ENCODE measurements at places on chromosomes 1 and 21.

DNA sequence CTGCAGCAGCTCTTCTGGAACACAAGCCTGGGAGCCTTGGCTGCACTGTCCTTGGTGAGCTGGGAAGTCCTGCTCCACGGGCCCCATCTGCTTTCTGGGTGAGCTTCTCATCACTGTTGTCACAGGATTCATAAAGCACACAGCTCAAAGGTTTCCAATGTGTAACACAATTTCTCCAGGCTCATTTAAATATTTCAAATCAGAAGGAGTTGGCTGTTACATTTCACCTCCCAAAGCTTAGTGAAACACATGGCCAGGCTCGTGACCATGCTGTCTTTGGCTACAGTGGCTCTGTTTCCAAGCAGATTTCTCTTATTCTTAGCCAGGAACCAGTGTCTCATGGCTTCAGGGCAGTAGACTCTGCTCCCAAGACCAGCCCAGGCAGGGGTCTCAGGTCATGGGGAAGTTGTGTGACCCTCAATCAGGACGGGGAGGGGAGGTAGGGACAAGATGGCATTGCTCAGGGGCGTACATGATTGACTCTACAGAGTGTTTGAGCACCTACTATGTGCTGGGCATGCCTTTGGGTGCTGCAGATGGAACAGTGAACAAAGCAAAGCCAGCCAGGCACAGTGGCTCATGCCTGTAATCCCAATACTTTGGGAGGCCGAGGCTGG, 353.0 kb downstream of the NPHP4 start:
- DNase-seq = no peak

DNA sequence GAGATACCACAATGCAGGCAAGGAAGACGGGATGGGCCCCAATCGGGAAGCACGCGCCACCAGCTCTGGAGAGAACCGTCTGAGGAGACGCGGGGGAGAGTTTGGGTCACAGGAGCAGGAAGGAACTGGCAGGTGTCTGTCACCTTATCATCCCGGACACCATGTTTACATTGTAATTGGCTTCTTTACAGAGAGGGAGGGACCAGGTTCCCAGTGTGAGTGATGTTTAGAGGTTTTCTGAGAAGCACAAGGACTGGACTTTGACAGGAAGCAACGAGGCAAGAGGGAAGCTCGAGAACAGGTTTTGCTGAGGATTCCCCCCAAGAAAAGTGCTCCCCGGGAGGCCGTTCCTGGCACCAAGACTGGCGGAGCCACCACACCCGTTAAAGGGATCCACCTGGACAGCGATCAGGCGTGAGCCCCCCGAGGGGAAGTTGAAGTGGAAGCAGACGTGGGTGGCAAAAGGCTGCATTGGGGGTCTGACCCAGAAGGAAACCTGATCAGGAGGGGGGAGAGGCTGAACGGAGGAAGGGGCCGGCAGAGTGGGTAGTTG, 957 bp downstream of the EPS15 start:
- peak; percentile 68 for DNase-seq

GRCh38 chr1:1213345-1214265, at the start of gene TNFRSF4:
Gene TNFRSF4, minus strand, starts transcription at chr1:1214153. Its CDS starts 26 bp downstream, at chr1:1214127.
- no peak for DNase-seq

- no peak for DNase-seq
Measured at GRCh38 chr1:48031676-48032075, 34.5 kb upstream of the TRABD2B start.

DNA sequence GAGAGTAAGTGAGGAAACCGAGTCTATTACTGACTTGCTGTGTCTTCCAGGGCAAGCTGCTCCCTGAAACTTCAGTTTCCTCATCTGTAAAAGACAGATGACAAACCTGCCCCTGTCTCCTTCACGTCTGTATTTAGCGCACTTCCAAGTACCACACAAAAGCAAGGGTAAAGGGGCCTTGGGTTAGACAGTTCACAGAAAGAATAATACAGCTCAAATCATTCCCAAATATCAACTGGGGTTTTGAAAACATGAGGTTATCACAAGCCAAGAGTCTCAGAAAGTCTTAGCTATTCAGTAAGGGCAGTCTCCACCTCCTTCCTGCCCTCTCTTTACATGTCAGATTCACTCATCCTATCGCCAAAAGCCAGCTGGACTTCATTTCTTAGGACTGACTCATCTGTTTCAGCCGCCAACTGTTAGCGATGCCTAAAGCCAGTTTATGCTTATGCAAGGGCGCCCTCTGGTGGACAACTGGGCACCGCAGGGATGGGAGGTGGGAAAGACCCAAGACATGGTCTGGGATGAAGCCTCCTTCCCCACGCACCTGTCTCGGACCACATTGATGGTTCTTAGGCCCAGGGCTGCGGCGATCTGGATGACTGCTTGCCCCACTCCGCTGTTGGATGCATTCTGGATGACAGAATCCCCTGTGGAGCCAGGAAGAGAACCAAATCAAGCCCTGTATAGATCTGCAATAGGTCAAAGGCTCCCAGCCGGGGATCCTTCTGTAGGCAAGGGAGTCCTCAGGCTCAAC, 21.1 kb upstream of the SRSF4 start:
- DNase-seq = peak; percentile 99

DNA sequence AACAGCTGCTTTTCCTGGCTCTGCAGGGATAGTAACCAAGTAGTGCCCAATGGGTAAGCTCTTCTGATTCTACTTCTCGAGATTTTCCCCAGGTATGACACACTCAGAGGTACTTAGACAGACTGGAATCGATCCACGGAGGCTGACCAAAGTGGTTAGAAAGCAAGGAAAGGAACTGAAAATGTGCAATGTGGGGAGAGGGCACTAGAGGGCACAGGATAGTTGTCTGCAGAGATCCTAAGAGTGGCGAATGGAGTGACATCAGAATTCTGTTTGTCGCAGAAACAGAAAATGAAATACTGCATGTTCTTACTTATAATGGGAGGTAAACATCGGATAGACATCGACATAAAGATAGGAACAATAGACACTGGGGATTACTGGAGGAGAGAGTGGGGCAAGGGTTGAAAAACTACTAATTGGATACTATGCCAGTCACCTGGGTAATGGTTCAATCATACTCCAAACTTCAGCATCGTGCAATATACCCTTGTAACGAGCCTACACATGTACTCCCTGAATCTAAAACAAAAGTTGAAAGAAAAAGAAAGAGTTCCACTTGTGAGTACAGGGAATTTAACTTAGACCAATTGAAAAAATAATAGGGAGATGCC, 23.3 kb downstream of the CYP2J2 start:
- peak; percentile 55 for DNase-seq

DNA sequence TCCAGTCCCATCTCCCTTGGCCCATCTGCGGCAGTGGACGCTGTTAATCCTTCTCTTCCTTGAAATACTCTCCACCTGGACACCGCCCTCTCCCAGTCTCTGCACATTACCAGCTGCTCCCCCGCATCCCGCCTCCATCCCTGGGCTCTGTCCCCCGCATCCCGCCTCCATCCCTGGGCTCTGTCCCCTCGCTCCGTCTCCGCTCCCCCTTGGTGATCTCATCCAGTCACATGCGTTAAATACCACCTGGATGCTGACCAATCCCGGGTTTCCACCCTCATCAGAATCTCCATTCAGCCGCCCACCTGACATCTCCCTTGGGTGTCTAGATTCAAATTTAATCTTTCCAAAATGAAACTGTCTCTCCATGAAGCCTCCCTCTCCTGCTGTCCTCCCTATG, 106.1 kb downstream of the PRDM2 start:
- no peak for DNase-seq

DNA sequence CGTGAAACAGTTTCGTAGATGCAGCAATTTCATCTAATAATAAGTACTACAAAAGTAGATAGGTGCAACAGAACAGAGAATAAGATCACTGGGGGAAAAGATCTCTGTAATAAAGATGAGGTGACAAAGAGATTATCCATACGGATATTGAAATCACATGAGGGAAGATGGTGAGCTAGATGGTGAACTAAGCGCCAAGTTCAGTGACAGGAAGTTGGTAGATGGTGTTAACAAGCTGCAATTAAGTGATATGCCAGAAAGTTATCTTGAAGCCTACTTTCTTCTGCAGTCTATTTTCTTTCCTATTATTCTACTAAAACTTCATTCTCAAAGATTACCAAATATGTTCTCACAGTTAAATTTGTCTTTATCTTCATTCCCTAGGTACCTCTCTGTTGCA, 7.1 kb downstream of the LRIF1 start:
- no peak for DNase-seq

DNA sequence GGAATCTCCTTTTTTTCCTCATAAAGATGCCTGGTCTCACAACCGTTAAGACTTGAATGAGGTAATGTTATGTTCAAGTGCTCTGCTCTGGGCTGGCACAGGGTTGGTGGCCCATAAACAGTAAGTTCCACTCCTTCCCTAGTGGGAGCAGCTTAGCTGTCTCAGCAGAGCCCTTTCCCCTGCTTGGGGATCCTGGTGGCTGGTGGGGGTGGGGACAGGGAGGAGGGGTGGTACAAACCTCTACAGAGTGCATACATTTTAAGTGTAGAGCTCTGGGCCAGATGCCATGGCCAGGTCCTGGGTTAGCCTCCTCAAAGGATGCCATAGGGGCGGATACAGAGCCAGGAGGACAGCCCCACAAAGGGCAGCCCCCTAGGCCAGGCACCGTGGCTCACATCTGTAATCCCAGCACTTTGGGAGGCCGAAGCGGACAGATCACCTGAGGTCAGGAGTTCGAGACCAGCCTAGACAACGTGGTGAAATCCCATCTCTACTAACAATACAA, 20.7 kb upstream of the PADI1 start:
- no peak for DNase-seq

DNA sequence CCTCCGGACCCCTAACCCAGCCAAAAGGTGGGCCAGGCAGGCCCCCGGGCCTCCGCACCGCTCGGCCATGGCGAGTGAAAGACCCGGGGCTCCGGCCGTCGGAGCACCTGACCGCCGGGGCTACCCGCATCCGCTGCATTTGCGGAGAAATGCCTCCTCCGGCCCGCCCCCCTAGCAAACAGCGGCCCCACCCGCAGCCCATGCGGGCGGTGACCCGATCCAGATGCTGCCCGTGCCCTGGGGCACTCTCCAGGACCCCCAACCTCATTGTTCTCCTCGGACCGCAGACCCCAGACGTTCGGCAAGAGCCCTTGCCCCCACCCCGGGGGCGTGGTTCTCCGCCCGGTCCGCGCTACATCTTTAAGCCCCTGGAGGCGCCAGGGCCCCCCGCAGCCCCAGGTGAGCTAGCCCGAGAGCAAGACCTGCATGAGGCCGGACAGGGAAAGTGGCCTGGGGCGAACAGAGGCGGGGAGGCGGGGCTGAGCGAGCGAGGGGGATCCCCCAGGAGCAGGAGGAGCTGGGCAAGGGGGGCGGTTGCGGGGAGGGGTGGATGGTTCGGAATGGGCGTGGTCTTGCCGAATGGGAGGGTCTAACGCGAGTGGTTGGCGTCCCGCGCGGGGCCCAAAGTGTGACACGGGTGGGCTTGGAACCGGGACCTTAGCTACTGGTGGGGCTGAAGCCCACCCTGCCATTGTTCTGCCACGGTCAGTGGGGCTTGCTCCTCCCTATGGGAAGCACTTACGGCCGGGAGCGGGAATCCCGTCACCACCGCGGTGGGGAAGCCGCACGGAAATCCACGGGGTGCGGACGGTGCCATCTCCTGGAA, 6.3 kb upstream of the CRYBG2 start:
- no peak for DNase-seq

GRCh38 chr1:167431909-167432650, 86.2 kb downstream of the CD247 start:
- no peak for DNase-seq

- no peak for DNase-seq
Measured at GRCh38 chr1:84759756-84760155, 69.5 kb upstream of the SSX2IP start.

GRCh38 chr21:44726826-44727225, 15.5 kb upstream of the TSPEAR start:
- DNase-seq = no peak

DNA sequence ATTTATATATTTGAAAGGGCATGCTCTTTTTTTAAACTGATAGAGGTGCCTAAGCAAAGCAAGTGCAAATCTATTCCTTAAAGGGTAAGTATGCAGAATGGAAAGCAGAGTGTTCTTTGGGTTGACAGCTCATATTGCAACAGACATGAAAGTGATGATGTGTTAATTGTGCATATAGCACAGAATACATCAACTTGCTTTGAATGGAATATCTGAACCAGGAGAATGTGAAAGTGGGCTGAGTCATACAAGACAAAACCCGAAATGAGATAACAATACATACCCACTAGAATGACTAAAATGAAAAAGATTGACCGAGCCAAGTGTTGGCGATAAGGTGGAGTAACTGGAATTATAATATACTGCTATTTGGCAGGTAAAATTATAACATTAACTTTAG, 4.3 kb downstream of the CR1 start:
- DNase-seq = no peak

Data from NCI-H82 (cell line).